Foreskin melanocyte (primary cell): ENCODE measurements at places on chromosomes 2 and 18.
A peak's percentile ranks its signal among the peaks of the same experiment; 100 is the strongest.

GRCh38 chr2:203600286-203600685 lies 65.2 kb upstream of the RAPH1 start:
- DNase-seq, result no peak

DNA sequence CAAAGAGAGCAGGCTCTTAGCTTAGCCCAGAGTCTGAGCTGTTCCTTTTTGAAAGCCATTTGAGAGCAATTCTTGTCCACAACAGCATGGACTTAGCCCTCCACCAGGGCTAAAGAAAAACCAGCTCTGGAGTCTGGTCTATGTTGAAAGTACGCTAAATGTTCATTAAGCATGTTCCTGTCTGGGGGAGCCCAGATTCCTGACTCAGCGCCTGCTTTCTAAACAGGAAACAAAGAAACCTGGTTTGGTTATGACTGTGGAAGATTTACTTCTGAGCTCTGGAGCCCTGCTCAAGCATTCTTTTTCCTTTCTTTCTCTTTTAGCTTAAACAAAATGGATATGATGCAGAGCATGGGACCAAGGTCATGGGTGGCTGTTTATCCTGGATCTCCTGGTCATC lies 279.8 kb downstream of the RBM43 start:
- no peak for DNase-seq

- DNase-seq, result no peak
Measured at GRCh38 chr2:98927027-98927426, 9.0 kb downstream of the CRACDL start.

DNA sequence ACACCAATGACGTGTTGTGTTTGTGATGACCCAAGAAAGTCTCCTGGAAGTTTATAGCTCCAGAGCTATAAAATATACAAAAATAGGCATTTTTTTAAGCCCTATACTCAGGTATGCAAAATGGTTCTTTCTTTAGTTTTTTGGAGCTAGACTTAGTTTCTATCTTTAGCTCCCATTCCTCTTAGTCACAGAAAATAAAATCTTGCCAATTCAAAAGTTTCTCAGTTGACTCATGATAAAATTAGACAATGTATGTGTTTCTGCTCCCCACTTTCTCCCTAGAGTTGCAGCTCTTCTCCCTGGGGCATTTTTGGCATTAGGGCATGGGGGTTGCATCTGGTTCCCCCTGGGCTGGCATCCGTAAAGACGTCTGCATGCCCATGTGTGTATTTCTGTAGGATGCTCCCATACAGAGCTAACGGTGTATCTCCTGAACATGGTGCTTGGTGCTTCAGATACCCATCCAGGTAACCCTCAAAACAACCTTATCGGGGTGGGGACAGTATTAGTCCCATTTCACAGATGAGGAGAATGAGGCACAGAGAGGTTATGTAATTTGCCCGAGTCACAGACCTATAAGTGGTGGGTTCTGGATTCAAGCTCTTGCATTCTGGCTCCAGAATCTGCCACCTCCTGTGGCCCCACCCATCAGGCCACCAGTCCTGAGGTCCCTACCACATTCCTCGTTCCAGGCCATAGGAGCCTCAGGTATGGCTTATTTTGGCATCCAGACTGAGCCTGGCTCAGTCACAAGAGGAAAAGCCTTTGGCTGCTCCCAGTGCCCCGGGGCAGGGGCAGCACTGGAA lies 43.1 kb upstream of the ASAP2 start:
- DNase-seq, result no peak

DNA sequence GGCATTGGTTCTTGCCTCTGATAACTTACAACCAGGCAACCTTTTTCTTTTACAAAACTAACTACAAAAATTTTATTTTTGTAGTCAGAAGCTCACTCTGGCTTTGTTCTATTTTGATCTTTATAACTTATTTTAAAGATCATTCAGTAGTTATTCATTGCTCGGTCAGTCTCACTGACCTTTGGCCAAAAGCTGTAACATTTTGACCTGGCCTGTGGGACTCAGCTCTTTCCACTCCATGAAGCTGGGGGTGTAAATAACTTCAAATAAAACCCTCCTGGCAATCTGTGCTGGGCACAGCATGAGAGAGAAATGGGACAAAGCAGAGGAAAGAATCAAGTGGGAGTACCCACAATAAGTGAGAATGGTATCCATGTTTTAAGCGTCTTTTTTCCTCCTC lies 380.7 kb downstream of the SETBP1 start:
- DNase-seq, result no peak

GRCh38 chr2:64352292-64352691 lies 101.7 kb upstream of the LGALSL start:
- no peak for DNase-seq

- peak; percentile 24 for DNase-seq
Measured at GRCh38 chr2:136025057-136025973, 39.9 kb upstream of the DARS1 start.

DNA sequence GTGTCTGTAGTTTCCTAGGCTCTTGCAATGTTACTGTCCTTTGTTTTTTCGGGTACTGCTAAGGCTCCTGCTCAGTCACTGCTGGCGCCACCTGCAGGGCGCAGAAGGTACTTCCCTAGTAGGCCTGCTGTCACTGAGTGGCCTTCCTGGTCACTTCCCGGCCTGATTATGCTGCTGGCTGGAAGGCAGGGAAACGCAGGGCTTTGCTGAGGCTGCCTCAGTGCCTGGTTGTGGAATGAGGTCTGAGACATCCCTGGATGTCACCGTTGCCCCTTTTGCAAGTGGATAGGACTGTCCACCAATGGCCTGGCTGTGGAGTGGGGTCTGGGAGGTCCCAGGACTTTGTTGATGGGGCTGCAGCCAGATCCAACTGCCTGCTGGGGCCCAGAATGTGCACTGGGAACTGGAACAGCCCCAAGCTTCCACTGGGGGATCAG lies 13.1 kb downstream of the DAW1 start:
- DNase-seq, result peak; percentile 66

DNA sequence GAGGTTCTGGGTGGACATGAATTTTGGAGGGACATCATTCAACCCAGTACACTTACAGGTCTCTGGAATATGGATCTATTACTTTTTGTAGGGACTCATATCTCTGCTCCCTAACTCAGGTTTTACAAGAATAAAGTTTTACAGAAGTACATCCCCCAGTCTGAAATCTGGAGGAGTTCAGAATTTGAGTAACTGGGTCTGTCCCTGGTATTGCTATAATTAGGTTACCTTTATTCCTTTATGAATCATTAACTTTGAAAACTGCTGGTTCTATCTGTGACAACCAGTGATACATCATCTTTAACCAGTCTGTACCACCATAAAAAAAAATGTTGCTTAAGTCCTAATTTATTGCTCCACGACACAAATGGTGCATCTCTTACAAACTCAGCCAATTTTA lies 59.9 kb downstream of the INSIG2 start:
- no peak for DNase-seq

- no peak for DNase-seq
Measured at GRCh38 chr18:48627216-48627615, 88.4 kb downstream of the CTIF start.

DNA sequence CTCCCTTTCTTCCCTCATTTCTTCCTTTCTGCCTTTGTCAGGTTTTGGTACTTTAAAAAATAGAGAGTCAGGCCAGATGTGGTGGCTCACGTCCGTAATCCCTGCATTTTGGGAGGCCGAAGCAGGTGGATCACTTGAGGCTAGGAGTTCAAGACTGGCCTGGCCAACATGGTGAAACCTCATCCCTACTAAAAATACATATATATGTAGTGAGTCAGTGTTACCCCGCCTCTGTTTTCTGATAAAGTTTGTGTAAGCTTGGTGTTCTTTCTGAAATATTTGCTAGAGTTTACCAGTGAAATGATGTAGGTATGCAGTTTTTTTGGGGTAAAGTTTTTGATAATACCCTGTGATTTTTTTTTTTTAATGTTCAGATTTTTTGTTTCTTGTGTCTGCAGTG lies 58.8 kb downstream of the DGKD start:
- DNase-seq, result no peak
